Pericardium fibroblast (primary cell): ENCODE measurements at places on chromosomes 1 and 21. TPM values are rescaled to one million over a fixed set of nuclear protein-coding genes. Genes with fewer than 3 reads are reported as not detected.

Gene ATP1A1
- total RNA-seq = 122 and 189 TPM in 2 replicates

Gene CEP85
- total RNA-seq = 6.0 TPM in 2 replicates

Gene CHIA
- not detected in 2 replicates for total RNA-seq

Gene SLC25A34
- total RNA-seq = 0.58 and 3.9 TPM in 2 replicates

Gene PAQR7
- 6.1 and 7.2 TPM in 2 replicates for total RNA-seq

Gene MPL
- total RNA-seq = not detected in 2 replicates

Gene TCP10L
- 0.34 and 0.35 TPM in 2 replicates for total RNA-seq

Gene GJA9
- not detected in 2 replicates for total RNA-seq

Gene AHDC1
- total RNA-seq = 19.3 and 22.0 TPM in 2 replicates

Gene AK2
- 88.4 and 106 TPM in 2 replicates for total RNA-seq
